ENCODE measurements at places on chromosomes 6 and 20.

DNA sequence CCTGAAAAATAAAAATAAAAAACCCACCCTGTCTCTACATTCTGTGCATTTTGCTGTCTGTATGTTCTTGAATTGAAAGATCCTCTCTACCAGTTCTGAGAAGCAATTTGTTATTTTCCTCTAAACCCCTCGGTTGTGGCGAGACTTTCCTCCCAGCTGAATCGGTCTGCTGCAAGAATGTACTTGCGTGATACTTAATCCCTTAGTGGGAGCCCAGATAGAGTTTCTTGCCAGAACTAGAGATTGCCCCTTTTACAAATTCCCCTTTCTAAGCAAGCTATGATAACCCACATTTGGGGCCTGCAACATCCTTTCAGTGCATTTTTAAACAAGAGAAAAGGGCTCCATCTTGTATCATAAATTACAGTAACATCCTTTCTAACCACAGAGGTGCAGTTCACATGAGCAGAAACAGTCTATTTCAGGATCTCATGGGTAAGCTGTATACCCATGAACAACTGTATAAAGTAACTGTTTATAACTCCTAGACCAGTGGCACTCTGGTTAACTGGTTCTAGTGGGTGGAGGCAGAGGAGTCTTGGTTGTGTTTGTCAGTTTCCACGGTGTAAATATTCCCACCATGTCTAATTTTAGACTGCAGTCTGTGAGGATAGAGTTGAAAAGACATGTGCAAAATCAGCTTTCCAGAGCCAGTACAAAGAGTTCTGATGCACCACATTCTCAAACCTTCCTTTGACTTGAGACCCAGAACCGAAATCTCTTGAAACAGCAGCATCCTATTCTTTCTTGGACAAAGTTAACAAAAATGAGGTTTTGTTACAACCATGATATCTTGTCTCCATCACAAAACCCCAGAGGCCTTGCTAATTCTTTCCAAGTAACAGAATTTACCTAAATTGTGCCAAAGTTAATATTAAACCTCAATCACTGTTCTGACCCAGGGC lies 113.1 kb upstream of the ZNF217 start:
- DNase-seq: peak; percentile 79

- DNase-seq: no peak
These were observed 103.0 kb upstream of the SYNDIG1 start for GRCh38 chr20:24366336-24367004.

DNA sequence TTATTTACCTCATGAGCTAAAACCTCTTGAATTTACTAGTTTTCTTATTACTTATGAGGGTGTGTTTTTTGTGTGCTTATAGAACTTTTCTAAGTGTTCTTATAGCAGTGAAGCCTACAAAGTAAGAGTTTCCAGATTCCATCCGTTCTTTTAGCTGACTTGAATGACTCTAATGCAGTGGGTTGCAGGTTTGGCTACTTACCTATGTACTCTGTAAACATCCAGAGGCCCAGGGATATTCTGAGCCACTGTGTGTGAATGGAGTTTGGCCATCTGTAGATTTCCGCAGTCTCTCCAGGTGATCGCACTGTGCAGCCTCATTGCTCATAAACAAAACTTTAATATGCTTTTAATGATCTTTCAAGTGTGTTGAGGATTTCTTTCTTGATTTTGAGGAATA lies 157.8 kb downstream of the MYO6 start:
- DNase-seq: no peak

DNA sequence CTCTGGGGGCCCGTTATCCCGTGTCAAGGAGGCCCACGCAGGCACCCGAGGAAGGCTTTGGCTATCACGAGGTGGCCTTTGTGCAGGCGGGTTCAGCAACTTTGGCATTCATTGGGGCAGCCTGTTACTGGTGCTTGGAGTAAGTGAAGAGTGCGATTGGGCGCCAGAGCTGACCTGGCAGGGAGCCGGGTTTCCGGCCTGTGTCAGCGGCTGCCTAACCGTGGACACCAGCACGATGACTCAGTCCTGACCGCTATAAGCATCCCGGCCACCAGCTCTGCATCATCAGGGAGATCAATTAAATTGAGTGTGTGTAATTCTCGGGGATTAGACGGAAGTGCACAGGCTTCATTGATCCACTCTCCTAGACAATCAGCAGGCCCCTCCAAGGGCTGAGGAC lies 45.9 kb downstream of the CDH4 start:
- DNase-seq: no peak

DNA sequence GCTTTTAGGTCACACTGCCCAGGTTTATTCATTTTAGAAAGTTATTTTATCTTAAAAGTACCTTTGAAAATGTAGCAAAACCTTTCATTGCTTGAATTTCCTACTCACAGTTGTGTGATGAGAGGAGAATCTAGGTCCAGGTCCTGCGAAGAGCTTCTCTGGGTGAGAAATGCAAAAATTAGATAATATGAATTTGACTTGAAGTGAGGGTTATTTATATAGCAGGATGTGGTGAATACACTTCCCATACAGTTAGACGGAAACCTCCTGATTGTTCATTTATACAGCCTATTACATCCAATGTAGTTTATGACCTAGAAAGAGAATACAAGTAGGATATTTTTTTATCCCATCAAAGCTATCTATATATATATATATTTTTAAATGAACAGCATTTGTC lies 30.5 kb downstream of the CDKAL1 start:
- DNase-seq: no peak

GRCh38 chr6:20744911-20745557 lies 210.8 kb downstream of the CDKAL1 start:
- no peak for DNase-seq

- DNase-seq: no peak
These were observed 13.0 kb upstream of the MUC22 start for GRCh38 chr6:30997301-30997700.

DNA sequence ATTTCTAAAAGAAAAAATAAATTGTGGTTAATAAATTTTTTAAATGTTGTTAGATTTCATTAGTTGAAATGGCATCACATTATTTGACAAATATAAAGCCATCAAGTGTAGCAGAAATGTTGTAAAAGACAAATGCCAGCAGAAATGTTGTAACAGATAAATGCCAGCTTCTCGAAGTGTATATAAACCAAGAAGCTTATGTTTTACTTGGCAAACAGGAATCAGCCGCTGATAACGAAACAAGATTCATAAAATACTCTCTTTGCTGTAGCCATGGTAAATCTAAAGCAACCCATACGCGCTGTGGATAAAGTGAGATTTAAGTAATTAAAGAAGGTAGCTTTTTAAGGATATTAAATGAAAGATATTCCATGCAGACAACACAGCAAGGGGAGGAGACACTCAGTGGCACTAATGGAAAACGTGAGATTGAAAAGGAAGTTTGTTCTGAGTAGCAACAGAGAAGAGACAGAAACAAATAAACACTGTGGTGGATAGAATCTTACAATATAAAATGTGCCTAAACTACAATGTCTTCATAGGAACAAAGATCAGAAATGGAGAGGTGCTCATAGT lies 29.6 kb downstream of the BTBD9 start:
- DNase-seq: no peak

GRCh38 chr6:23523771-23524170 lies 602.2 kb upstream of the NRSN1 start:
- DNase-seq: no peak

GRCh38 chr6:170151321-170151771 lies 139.5 kb downstream of the DLL1 start:
- DNase-seq: no peak

- no peak for DNase-seq
These were observed 110.8 kb upstream of the GPR6 start for GRCh38 chr6:109867009-109867969.

DNA sequence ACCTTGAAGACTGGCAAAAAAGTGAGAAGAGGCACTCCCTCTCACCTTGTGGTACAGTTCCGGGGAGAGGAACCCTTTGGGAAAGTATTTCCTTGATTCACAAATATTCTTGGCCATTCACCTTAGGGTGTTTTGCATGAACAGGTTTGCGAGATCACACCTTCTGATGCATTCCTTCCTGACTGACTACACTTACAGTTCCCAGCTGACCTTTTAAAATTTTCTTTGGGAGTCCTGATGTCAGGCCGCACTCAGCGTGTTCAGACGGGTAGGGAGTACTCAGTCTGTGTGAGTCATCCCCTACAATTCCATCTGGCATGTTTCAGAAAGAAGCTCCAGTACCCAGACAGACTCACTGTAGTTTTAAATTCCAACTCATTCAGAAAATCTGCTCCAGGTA lies 1.7 kb downstream of the ADGRF4 start:
- no peak for DNase-seq

DNA sequence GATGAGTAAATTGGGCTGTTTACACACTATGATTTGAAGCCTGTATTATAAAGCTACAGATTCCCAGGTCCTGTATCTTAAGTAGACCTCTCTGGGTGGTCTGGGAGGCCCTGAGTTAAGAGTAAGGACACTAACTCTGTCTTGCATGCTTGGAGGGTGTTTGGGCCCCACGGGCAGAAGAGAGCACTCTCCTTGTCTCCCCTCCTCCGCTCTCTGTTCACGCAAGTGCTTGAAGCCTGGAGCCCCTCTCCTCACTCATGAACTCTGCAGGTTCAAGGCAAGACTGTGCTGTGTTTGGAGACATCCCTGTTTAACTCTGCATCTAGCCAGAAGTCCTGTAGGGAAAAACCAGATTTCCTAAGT lies 154.0 kb downstream of the ZDHHC14 start:
- DNase-seq: no peak

- peak; percentile 60 for DNase-seq
These were observed 37.4 kb upstream of the FAM83C start for GRCh38 chr20:35329435-35330139.

DNA sequence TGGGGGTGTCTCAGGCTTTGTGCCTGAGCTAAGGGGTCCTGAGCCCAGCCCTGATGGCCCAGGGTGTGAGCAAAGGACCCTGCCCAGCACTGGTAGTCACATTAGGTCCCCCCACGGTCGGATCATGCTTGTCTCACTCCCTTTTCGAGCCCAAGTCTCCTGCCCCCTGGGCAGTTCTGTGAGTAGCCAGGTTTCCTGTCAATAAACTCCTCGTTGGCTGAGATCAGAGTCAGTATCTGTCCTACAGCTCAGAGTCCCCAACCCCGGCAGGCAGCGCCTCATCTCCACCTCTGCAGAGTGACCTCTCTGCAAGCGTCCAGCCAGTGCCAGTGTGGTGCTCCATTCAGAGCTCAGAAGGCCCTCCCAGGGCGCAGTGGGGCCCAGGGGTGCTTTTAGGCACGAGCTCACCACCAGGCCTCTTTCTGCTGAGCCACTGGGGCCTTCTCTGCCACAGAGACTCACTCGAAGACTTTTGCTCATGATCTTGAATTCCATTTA lies 93.7 kb upstream of the PMEPA1 start:
- DNase-seq: no peak

- no peak for DNase-seq
These were observed 70.0 kb downstream of the FAM50B start for GRCh38 chr6:3919130-3919628.

DNA sequence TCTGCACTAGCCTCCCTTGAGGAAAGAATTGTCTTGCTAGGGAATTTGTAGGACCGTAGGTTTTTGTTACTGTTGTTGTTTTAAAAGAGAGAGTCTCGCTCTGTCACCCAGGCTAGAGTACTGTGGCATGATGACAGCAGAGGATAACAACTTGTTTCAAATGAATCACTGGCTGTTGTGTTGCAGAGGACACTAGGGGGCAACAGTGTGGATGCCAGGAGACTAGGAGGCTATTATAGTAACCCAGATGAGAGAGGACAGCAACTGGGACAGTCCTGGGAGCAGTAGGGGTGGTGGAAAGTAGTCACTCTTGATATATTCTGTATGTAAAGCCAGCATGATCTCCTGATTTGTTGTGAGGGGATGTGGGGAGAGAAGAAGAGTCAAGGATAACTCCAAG lies 41.8 kb upstream of the LAMA4 start:
- DNase-seq: no peak

GRCh38 chr6:132614554-132614953 lies 9.5 kb downstream of the TAAR2 start:
- no peak for DNase-seq

DNA sequence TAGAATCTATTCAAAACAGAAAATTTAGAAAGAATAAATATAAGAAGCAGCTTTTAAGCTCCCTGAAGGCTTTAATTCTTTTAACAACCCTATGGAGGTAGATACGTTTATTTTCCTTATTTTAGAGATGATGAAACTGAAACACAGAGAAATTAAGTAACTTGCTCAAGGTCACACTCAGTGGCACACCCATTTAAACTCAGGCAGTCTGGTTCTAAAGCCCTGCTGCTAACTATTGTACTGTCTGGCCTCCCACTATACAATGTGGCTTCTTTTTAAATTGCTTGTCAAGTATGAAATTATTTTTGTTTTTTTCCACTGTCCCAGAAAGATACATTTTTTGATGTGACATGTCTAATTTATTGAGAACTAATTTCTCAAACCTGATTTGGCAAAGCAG lies 55.7 kb downstream of the FAM217A start:
- no peak for DNase-seq

DNA sequence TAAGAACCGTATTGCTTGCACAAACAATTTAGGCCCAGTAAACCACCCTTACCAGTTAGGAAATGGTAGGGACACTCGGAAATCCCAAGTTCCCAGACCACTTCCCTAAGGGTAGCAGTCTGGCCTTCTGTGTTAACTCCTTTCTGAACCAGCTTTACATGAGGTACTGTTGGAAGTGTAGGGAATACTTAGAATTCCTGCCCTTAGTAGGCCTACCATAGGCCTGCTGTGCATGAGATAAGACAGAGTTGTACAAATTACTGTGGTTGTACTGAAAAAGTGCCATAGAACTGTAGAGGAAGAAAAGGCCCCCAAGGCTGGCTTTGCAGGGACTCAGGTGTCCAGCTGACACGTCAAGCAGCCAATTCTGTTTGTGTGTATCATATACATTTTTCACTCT lies 11.1 kb downstream of the RPRD1B start:
- no peak for DNase-seq

DNA sequence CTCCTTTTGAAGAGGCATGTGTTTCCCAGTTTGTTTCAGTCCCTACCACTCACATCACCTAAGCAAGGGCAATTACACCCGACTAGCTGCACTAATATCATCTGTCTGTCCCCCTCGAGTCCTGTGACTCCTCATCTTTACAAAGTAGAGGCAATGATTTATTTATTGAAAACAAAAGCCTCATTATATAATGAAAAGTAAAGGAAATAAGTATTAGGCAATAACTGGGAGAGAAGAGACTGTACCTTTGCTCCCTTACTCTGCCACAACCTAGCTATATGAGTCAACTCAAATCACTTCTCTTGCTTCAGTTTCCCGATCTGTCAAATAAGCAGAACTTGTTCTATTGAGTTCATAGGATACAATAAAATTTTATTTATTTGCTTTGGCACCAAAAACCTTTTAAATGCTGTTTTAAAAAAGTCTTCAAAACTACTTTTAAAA lies 38.9 kb downstream of the CSNK2A1 start:
- DNase-seq: no peak

- DNase-seq: no peak
These were observed 112.9 kb upstream of the PDE7B start for GRCh38 chr6:135738636-135739035.

GRCh38 chr20:64115171-64115911 lies 8.0 kb upstream of the NPBWR2 start:
- DNase-seq: peak; percentile 13

Data from activated CD8-positive, alpha-beta T cell treated with anti-CD3 and anti-CD28 coated beads, Interleukin-2, amount 10 ng/mL, durations not matched to agents 7 days and 5 days (primary cell).